ENCODE measurements at places on chromosomes 5 and 9. TPM values are rescaled to one million over a fixed set of nuclear protein-coding genes. Genes with fewer than 3 reads are reported as not detected.

The SNCAIP gene
- total RNA-seq, result 8.2 TPM

The KCNV2 gene
- not detected for total RNA-seq

The BHMT2 gene
- total RNA-seq, result 8.0 TPM

The SUSD3 gene
- 0.40 TPM for total RNA-seq

The PCDHB2 gene
- 22.4 TPM for total RNA-seq

The PPP1R26 gene
- total RNA-seq, result 33.5 TPM

The CD74 gene
- total RNA-seq, result not detected

The NMUR2 gene
- total RNA-seq, result 0.30 TPM

The SEMA6A gene
- 4.9 TPM for total RNA-seq

The NSA2 gene
- 260 TPM for total RNA-seq
